ENCODE measurements at places on chromosomes 2 and 18.

- no peak for ATAC-seq
Observed at GRCh38 chr2:205232086-205232485, 450.2 kb upstream of the NRP2 start.

GRCh38 chr2:41722668-41723369 is 325.0 kb upstream of the PKDCC start:
- ATAC-seq: no peak

GRCh38 chr18:41621177-41621576 is 333.9 kb upstream of the PIK3C3 start:
- no peak for ATAC-seq

DNA sequence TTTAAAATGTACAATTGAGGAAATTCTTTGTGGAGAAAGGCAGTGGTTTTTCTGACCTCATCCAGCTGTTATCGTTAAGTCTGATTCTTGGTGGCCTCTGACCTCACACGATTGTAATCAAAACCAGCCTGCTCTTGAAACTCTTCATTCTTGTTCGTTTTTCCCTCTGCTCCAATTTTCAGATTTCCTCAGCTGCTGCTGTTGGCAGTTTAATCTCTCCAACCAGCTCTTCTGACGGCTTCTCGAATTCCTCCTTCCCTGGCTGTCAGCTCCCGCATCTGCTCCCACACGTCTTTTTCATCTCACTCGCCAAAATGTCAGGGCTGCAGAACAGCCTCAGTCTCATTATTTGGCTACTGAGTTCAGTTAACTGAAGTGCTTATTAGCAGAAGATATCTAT is 136.1 kb downstream of the DCDC2C start:
- ATAC-seq: no peak

DNA sequence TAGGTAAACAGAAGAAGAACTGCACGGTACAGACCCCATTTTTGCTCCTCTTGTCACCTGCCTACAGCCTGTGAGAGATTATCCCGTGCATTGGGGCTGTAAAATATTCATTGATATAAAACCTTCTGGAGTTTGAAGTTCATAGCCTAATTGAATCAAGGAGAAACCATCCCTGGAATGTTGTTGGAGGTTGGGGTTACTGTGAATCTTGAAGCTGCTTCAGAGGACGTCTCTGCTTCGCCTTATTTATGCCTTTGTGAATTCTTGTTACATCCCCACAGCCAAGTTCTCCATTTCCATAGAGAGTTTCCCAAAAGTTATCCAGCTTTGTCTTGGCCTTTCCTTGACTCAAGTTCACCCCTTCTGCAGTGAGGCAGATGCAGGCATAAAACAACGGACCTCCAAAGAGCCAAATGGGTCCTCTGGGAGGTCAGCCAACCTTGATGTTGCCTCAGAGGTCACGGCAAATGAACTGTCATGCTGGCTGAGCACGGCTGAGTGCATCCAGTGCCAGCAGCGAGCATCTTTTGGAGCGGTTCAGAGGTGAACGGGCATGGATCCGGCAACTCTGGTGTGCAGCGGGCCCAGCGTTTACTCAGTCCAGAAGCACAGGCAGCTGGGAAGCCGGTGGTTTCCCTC is 317.6 kb downstream of the PRKCE start:
- ATAC-seq: no peak

- no peak for ATAC-seq
Observed at GRCh38 chr2:157784169-157784822, 91.8 kb downstream of the ACVR1 start.

DNA sequence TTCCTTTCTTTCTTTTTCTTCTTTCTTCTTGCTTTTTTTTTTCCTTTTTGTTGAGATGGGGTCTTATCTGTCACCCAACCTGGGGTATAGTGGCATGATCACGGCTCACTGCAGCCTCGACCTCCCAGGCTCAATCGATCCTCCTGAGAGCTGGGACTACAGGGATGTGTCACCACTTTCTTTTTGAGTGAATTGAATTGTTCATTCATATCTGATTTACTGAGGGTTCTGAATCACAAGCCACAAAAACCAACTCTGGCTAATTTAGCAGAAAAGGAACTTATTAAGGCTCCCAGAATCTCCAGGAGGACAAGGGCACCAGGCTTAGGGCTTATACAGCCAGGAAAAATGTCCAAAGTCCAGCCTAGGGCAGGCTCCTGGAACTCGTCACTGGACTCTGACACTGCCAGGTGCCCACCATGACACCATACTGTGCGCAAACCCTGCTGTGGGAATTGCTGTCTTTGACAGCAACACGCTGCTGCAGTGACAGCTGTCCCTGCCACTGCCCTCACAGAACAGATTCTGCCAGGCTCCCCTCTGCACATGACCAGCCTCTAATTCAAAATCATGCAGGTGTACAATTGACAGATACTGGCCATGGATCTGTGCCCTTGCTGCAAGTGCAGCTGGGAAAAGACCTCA is 42.9 kb upstream of the EML6 start:
- ATAC-seq: peak; percentile 88

Measured in stimulated activated memory B cell treated with anti-CD40 and anti-IgM and Interleukin-4, amounts not matched to agents 10 μg/mL and 1 μg/mL and 100 μg/mL, for 72 hours (primary cell).